Articular chondrocyte of knee joint (primary cell): ENCODE measurements at places on chromosomes 7 and 10. TPM values are rescaled to one million over a fixed set of nuclear protein-coding genes. Genes with fewer than 3 reads are reported as not detected.

CACUL1 gene
- 48.0 and 52.0 TPM in 2 replicates for total RNA-seq

SPOCK2 gene
- total RNA-seq: 0.11 and 0.13 TPM in 2 replicates

R3HCC1L gene
- total RNA-seq: 14.8 and 14.9 TPM in 2 replicates

SPDYE6 gene
- not detected in 2 replicates for total RNA-seq

HIPK2 gene
- total RNA-seq: 13.6 and 16.2 TPM in 2 replicates

PIK3AP1 gene
- total RNA-seq: 0.26 and 0.32 TPM in 2 replicates

DOCK4 gene
- 23.9 and 32.6 TPM in 2 replicates for total RNA-seq

HTR7 gene
- under 0.01 and 0.11 TPM in 2 replicates for total RNA-seq

PODXL gene
- total RNA-seq: 2.7 and 7.8 TPM in 2 replicates

NUTM2A gene
- 0.22 and 0.39 TPM in 2 replicates for total RNA-seq

TMEM140 gene
- 12.0 and 18.5 TPM in 2 replicates for total RNA-seq

SPRN gene
- 0.11 and 0.13 TPM in 2 replicates for total RNA-seq

EPHA1 gene
- total RNA-seq: not detected in 2 replicates

GIMAP1 gene
- total RNA-seq: 0.13 TPM in 1 of 2 replicates, not detected in the other

MAD1L1 gene
- 17.9 and 19.3 TPM in 2 replicates for total RNA-seq

EFCAB10 gene
- 0.11 TPM in 1 of 2 replicates, not detected in the other for total RNA-seq

TUBB8 gene
- total RNA-seq: not detected in 2 replicates

HSPB1 gene
- 100 and 102 TPM in 2 replicates for total RNA-seq

KCNIP2 gene
- total RNA-seq: 1.0 and 1.1 TPM in 2 replicates

MTPN gene
- 180 and 190 TPM in 2 replicates for total RNA-seq

ENKUR gene
- 0.76 and 0.78 TPM in 2 replicates for total RNA-seq

ACSL5 gene
- 10.2 and 11.8 TPM in 2 replicates for total RNA-seq

SLC29A4 gene
- 0.54 and 1.2 TPM in 2 replicates for total RNA-seq

MYPN gene
- total RNA-seq: 12.0 and 14.4 TPM in 2 replicates

CYP26A1 gene
- total RNA-seq: not detected in 2 replicates

FAM171A1 gene
- total RNA-seq: 11.1 and 13.1 TPM in 2 replicates

IFIT1B gene
- not detected in 2 replicates for total RNA-seq

PLCE1 gene
- 25.6 and 29.3 TPM in 2 replicates for total RNA-seq

KLF14 gene
- 0.13 TPM in 1 of 2 replicates, not detected in the other for total RNA-seq

NUTM2E gene
- total RNA-seq: 0.13 TPM in 1 of 2 replicates, not detected in the other

TAS2R41 gene
- total RNA-seq: not detected in 2 replicates

TLX1 gene
- total RNA-seq: not detected in 2 replicates

UNC5B gene
- total RNA-seq: 12.2 and 16.0 TPM in 2 replicates

CCSER2 gene
- 49.4 and 56.1 TPM in 2 replicates for total RNA-seq

NRCAM gene
- 0.13 and 0.65 TPM in 2 replicates for total RNA-seq
